ENCODE measurements at places on chromosomes 4 and X.

- no peak for DNase-seq
Observed at GRCh38 chrX:20130357-20130756, 11.3 kb downstream of the EIF1AX start.

DNA sequence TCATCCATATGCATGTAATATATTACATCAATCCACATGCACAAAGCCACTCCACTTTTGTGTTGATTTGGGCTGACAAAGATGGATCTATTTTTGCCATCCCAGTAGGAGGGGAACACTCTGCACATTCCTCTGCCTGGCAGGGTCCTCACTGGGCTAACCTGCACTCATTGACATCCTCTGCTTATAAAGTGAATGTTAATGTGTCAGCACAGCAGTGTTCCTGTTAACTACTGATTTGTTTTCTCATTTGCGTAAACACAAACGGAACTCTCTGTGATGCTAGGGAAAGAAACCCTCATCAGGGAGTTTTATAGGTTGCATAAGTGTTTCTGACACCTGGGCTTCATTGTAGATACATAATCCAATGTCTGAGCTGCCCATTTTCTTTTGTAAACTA, 826.0 kb downstream of the RAB28 start:
- DNase-seq, result no peak

DNA sequence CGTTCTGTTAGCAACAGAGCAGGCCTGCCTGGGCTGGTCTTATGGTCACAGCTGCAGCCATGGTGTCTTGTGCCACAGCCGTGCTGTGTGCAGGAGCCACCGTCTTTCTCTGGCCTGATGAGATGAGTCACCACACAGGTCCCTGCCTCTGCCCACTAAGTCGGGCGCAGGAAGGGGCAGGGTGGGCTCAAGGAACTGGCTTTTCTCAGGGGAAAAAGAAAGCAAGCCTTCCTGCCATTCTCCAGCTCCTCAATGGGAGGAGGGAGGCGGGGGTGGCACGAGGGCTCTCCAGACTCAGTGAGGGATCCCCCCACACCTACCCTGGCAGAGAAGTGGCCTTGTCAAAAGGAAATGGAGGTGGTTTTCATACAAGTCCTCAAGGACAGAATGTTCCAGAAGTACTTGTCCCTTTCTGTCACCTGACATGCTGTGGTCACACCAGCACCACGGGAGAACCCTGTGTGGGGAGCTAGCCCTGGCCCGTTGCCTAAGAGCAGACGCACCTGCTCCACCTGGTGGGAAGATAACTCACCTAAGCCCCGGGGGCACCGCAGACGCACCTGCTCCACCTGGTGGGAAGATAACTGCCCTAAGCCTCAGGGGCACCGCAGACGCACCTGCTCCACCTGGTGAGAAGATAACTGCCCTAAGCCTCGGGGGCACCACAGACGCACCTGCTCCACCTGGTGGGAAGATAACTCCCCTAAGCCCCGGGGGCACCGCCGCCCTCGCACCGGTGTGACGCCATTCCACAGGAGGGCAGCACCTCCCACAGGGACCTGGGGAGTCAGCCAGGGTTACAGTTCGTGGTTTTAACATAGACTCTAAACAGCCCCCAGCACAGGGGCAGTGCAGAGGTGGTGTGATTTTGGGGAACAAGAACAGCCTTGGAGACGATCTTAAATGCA, 18.5 kb downstream of the UVSSA start:
- DNase-seq, result no peak

DNA sequence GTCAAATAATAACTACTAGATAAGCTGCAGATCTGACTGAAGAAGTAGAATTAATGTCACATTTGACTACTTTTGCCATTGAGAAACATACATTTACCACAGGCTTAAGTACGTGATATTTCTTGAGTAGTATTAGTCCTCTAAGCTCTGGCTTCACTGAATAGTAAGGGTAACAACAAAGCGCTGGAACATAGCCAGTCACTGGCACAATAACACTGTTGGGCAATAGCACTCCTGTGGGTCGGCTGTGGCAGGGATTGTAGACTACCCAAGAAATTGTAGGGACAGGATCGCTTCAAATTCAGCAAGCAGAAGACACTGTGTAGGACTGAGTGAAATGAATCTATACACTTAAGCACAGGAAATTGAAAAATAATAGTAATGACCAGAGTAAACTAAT, 27.1 kb upstream of the IL15 start:
- DNase-seq, result no peak

DNA sequence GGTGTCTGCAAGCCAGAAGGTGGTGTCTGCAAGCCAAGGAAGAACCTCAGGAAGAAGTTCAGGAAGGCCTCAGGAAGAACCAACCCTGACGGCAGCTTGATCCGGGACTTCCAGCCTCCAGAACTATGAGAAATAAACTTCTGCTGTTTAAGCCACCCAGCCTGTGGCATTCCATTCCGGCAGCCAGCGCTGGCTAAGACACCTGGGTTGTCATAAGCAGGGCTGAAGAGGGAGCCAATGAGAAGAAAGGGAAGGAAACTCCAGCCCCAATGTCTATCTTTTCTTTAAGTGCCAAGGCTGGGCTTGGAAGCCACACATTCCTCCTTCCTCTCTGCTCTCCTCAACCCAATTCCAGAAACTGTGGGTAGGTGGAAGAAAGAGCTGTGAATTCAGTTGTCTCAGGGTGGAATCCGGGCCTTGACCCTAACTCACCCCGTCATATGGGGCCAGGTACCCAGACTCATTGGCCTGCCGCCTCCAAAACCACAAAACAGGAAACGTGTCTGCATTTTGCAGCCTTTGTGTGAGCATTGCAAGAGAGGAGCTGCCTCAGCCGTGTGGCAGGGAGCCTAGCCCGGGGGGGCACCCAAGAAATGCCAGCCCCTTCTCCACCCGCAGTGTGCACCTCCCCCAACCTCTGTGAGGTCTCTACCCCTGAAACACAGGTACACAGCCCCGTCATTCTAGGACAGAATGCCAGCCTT, 26.8 kb downstream of the CRMP1 start:
- DNase-seq, result no peak

DNA sequence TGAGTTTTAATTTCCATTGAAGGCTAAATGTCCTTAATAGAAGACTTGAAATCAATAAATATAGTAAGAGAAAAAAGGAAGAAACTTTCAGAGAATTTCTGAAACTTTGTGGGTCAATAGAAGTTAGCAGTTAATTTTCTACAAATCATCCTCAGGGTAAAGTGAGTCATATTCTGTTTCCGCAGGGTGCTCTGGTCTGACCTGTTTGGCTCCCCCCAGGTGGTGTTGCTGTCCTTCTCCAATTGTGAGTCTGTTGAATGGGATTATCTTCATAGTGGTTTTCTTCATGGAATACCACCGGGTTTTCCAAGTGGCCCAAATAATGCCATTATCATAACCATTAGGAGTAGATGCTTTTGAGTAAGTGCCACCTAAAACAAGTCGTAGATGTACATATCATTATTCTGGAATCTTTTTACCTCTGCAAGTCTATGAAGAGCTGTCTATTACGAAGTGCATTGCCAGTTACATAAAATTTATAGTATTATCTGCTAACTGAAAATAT, 7.7 kb downstream of the FGG start:
- DNase-seq, result no peak

- DNase-seq, result no peak
Observed at GRCh38 chr4:25929298-25929686, 15.3 kb downstream of the SMIM20 start.
